ENCODE measurements at places on chromosomes 2 and 18.

GRCh38 chr18:54019641-54020040 is 204.8 kb downstream of the MBD2 start:
- no peak for DNase-seq

DNA sequence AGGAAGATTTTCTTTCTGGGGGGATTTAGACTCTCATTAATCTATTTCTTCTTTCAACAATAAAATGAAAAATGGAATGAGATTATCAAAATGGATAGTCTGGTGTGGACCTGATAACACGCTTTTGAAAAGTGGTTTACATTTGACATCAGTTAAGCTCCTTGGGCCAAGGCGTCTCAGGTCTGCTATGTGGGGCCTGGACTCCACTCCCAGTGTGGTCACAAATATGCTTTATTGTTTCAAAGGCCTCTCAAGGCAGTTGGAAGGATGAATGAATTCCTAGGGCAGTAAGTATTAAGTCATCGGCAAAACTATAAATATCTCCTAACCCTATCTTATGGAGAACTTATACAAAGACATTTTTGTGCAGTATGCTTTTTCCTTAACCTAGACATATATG is 74.5 kb downstream of the ETAA1 start:
- DNase-seq, result no peak

- DNase-seq, result peak; percentile 34
Measured at GRCh38 chr2:176650104-176650837, 381.0 kb downstream of the MTX2 start.

DNA sequence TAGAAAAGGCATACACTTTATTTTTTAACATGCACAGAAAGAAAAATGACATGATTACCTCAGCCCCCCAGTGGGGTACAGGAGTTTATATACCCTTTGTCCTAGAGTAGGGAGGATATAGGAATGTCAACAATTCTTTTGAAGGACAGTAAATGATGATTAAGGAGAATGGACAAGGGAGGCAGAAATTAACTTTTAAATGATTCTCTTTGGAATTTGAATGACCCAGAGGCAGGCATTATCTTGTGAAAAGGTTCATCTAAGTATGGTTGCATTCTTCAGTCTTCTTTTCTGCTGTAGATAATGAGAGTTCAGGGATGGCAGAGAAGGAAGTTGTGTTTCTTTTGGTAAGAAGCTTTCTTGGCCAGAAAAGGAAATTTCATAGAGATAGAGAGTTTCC is 971.3 kb downstream of the CNTNAP5 start:
- DNase-seq, result no peak

- DNase-seq, result peak; percentile 55
Measured at GRCh38 chr2:126658905-126659561, 3.1 kb downstream of the GYPC start.

- DNase-seq, result no peak
Measured at GRCh38 chr2:41879235-41879916, 168.4 kb upstream of the PKDCC start.

- peak; percentile 35 for DNase-seq
Measured at GRCh38 chr2:105761931-105762515, 17.3 kb downstream of the NCK2 start.

DNA sequence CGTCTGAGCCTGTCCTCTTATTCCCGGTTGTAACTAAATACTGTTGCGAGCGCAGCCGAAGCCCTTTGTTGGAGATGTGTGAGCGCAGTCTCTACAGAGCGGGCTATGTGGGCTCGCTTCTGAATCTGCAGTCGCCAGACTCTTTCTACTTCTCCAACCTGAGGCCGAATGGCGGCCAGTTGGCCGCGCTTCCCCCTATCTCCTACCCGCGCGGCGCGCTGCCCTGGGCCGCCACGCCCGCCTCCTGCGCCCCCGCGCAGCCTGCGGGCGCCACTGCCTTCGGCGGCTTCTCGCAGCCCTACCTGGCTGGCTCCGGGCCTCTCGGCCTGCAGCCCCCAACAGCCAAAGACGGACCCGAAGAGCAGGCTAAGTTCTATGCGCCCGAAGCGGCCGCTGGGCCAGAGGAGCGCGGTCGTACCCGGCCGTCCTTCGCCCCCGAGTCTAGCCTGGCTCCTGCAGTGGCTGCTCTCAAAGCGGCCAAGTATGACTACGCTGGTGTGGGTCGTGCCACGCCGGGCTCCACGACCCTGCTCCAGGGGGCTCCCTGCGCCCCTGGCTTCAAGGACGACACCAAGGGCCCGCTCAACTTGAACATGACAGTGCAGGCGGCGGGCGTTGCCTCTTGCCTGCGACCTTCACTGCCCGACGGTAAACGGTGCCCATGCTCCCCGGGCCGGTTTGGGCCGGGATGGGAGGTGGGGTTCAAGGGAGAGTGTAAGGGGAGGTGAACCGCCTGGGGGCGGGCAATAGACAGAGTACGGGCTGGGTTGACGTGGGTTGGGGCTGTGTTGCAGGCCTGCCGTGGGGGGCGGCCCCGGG is at the start of gene HOXD12:
TSS of gene HOXD12 (plus strand) at position 68 of the 819 bp plus-strand sequence. CDS start at position 75, 7 bp downstream.
- DNase-seq, result no peak

- DNase-seq, result no peak
Measured at GRCh38 chr2:64842030-64842429, 147.2 kb upstream of the SLC1A4 start.

DNA sequence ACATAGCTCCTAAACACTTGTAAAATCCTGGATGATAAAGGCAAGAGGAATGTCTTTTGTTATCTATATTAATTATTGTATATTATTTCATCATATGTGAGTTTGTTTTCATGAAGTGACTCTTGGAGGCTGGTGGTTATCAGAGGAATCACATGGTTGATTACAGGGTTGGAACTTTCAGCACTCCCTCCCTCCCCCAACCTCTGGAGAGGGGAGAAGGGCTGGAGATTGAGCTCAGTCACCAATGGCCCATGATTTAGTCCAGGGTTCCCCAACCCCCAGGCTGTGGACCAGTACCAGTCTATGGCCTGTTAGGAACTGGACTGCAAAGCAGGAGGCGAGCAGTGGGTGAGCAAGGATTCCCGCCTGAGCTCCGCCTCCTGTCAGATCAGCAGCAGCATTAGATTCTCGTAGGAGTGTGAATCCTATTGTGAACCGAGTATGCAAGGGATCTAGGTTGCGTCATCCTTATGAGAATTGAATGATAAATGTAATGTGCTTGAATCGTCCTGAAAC is 37.7 kb downstream of the FBXO48 start:
- no peak for DNase-seq

DNA sequence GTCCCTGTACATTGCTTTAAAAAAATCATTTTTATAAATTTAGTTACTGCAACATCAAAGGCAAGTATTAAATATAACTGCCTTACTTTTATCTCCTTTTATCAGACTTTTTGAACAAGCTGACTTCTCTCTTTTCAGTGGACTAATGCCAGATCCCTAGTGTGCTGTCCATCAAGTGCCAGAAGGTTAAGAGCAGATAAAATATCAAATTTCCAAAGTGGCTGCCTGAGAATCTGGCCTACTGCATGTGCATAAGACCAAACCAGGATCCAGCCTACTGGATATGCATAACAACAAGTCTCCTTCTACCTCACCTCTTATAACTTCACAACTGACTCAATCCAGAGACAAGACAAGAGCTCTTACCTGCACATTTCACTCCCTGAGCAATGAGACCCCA is 59.8 kb upstream of the CHRNA1 start:
- no peak for DNase-seq

Data from AG08395 (cell line).